ENCODE measurements at places on chromosomes 12 and 14.
A peak's percentile ranks its signal among the peaks of the same experiment; 100 is the strongest.

DNA sequence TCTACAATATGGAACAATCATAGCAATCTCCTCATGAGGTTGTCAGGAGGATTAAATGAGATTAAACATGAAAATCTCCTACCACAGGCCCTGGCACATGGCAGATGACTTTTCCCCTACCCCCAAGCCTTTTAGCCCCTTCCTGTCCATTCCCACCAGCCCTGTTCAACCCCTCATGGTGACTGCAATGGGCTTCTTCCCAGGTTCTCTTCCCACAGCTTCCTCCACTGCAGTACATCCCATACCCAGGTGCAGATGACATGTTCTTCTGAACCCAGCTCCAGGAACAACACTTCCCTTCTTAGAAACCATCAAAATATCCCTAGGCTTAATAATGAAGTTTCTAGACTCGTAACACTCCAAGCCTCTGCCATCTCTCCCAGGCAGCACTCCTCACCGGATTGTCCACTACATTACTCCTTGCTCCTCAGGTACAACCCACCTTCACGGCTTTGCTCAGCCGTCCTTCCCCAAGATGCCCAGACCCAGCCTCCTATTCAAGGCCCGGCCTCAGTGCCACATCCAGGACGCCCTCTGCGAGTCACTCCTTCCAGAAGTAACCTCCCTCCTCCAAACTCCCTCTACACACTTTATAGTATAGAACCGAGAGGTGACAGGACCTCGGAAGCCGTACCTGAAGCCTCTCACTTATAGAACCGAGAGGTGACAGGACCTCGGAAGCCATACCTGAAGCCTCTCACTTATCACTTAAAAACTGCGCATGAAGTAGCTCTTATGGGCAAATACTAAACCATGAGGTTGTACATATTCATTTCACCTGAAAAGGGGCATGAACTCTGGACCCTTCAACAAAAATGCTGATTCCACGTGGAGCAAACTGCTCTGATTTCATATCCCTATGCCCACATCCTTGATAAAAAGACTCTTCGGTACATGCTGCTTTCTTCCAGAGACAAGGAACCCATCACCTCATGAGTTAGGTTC lies 1.5 kb downstream of the CRACR2A start:
- H3K4me3 ChIP-seq, result peak overlapping the region; percentile 99
- peaks cover 43% of the 10 kb centered on the region for H3K36me3 ChIP-seq
- no peaks in the 10 kb centered on the region for H3K27me3 ChIP-seq
- H3K27ac ChIP-seq, result peak overlapping the region; percentile 97
- DNase-seq, result peak; percentile 18
- peaks cover 46% of the 10 kb centered on the region for H3K4me1 ChIP-seq

DNA sequence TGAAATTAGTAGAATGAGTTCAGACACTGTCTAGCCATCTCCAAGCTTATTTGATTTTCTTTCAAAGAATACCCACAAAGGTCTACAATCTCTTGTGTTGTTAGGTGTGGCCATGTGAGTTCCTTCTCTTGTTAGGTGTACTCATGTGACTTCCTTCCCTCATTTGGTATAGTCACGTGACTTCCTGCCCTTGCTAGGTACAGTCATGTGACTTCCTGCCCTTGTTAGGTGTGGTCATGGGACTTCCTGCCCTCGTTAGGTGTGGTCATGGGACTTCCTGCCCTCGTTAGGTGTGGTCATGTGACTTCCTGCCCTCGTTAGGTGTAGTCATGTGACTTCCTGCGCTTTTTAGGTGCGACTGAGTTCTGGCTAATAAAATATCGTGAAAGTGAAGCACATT lies 179.6 kb downstream of the TMX1 start:
- peak; percentile 25 for DNase-seq
- peak overlapping the region; percentile 15 for H3K4me3 ChIP-seq
- H3K4me1 ChIP-seq, result peaks cover 11% of the 10 kb centered on the region
- peak overlapping the region; percentile 77 for H3K27ac ChIP-seq
- peaks cover 20% of the 10 kb centered on the region for H3K27me3 ChIP-seq
- peaks cover 18% of the 10 kb centered on the region for H3K36me3 ChIP-seq

DNA sequence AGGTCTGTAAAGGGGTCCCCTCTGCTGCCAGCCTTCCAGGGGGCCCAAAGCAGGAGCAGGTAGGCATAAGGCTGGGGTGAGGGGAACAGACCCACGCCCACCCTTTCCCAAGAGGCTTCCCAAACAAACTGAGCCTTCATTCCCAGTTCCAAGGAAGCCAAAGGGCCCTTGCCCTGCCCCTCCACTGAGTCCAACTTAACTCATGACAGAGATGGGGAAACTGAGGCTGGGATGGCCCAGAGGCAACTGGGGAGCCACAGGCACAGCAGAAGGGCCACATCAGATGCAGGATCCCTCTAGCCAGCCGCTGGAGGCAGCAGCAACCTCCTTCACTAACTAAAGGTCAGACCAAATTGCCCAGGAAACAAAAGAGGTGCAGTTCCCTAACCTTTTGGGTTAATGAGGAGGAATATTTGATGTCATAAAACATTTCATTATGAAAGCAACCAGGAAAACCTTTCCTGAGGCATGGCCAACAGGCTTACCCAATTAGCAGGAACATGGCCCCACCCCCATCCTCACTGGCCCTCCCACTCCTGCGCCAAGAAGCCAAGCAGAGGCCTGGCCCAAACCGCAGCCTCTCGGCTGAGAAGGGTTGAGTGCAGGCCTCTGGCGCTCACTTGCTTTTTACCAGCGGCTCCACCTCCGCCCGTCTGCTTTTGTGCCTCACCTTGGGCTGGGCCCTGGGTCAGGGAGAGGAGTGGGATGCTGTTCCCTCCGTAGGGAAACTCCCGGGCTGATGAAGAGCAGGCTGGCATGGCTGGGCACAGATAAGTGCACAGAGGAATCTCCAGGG lies 293.5 kb upstream of the RTL1 start:
- H3K4me1 ChIP-seq, result no peaks in the 10 kb centered on the region
- H3K27me3 ChIP-seq, result no peaks in the 10 kb centered on the region
- DNase-seq, result no peak
- H3K36me3 ChIP-seq, result no peaks in the 10 kb centered on the region
- H3K4me3 ChIP-seq, result no peak overlapping the region

DNA sequence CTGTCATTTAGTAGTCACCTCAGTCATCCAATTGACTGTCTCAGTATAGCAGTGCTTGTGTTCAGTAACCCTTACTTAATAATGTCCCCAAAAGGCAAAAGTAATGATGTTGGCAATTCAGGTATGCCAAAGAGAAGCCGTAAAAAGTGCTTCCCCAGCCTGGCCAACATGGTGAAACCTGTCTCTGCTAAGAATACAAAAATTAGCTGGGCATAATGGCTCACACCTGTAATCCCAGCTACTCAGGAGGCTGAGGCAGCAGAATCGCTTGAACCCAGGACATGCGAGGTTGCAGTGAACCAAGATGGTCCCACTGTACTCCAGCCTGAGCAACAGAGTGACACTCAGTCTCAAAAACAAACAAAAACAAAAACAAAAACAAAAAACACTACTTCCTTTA lies 33.6 kb downstream of the SENP1 start:
- H3K4me3 ChIP-seq, result no peak overlapping the region
- H3K36me3 ChIP-seq, result peaks cover 30% of the 10 kb centered on the region
- H3K27me3 ChIP-seq, result no peaks in the 10 kb centered on the region
- DNase-seq, result no peak

DNA sequence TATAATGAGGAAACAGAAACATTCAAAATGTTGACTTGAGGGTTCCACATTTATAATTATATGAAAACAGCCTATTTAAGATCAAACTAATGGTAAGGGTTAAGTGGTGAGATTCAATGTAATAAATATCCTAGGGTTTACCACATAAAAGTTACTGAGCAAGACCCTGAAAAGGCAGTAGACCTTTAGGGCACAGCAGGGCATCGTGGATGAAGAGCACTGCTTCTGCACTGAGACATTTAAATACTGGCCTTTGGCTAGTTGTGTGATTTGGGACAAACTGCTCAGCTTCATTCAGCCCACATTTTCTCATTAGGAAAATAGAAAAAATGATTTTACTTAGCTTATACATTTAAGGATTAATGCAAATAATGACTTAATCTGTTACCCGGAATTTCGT lies 42.0 kb downstream of the CNTN1 start:
- H3K4me3 ChIP-seq, result no peak overlapping the region
- H3K36me3 ChIP-seq, result no peaks in the 10 kb centered on the region
- H3K27ac ChIP-seq, result no peak overlapping the region
- no peaks in the 10 kb centered on the region for H3K27me3 ChIP-seq
- no peak for DNase-seq
- H3K4me1 ChIP-seq, result no peaks in the 10 kb centered on the region

- H3K36me3 ChIP-seq, result peaks cover 8% of the 10 kb centered on the region
- peak; percentile 46 for DNase-seq
- peak within 1 kb of the TSS; percentile 31 for H3K27ac ChIP-seq
- peaks cover 98% of the 10 kb centered on the region for H3K27me3 ChIP-seq
These were observed at the start of gene PAX9 for GRCh38 chr14:36661506-36662257. Gene PAX9 (plus strand): TSS chr14:36661860. CDS start chr14:36662090, 230 bp downstream.

- H3K27ac ChIP-seq, result no peak overlapping the region
- DNase-seq, result no peak
- peaks cover 9% of the 10 kb centered on the region for H3K27me3 ChIP-seq
- H3K4me3 ChIP-seq, result no peak overlapping the region
These were observed 619.9 kb downstream of the AACS start for GRCh38 chr12:125684968-125685790.

GRCh38 chr14:38405851-38406635 lies 150.2 kb upstream of the CLEC14A start:
- H3K4me1 ChIP-seq, result no peaks in the 10 kb centered on the region
- no peaks in the 10 kb centered on the region for H3K36me3 ChIP-seq
- no peak overlapping the region for H3K4me3 ChIP-seq
- no peaks in the 10 kb centered on the region for H3K27me3 ChIP-seq
- no peak for DNase-seq
- no peak overlapping the region for H3K27ac ChIP-seq

GRCh38 chr12:113407931-113408600 lies 4.4 kb upstream of the SDS start:
- peaks cover 15% of the 10 kb centered on the region for H3K27me3 ChIP-seq
- H3K36me3 ChIP-seq, result no peaks in the 10 kb centered on the region
- H3K4me3 ChIP-seq, result no peak overlapping the region
- H3K4me1 ChIP-seq, result no peaks in the 10 kb centered on the region
- no peak overlapping the region for H3K27ac ChIP-seq

GRCh38 chr12:98999559-98999958 lies 354.5 kb downstream of the APAF1 start:
- no peak overlapping the region for H3K27ac ChIP-seq
- peaks cover 16% of the 10 kb centered on the region for H3K27me3 ChIP-seq
- H3K36me3 ChIP-seq, result no peaks in the 10 kb centered on the region
- no peak for DNase-seq

DNA sequence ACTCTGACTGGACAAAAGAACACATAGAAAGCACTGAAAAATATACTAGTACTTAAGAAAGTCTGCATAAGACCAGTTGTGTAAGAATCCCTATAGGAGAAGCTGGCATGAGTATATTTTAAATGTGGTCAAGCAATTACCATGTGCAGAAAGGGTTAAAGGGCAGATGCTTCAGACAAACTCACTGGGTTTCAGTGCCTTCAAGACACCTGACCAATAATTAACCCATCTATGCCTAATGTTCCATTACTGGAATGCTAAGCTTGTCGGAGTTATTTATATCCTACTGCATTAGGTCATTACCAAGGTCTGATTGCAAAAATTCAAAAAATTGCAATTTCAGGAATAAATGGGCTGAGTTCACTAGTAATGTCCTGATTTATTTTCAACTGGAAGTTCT lies 41.3 kb downstream of the HNRNPC start:
- H3K27me3 ChIP-seq, result no peaks in the 10 kb centered on the region
- H3K4me3 ChIP-seq, result no peak overlapping the region
- H3K4me1 ChIP-seq, result peaks cover 56% of the 10 kb centered on the region
- no peak overlapping the region for H3K27ac ChIP-seq

DNA sequence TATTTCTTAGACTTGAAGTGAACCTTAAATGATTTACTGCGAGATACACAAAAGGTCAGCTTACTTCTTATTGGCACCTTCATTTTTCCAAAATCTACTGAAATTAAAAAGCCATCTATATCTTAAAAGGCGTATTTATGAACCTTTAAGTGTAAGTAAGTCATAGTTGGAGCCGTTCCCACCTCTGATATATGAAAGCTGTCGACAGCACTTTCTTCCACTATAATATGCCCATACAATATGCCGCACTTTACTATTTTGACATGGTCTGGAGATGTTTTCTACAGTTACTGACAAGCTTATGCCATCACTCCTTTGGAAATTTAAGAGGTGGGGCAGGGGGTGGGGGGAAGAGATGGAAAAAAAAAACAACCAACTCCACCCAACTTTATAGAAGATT lies 155.3 kb downstream of the PHETA1 start:
- no peak for DNase-seq
- no peaks in the 10 kb centered on the region for H3K36me3 ChIP-seq
- H3K27ac ChIP-seq, result no peak overlapping the region
- no peaks in the 10 kb centered on the region for H3K4me1 ChIP-seq
- no peaks in the 10 kb centered on the region for H3K27me3 ChIP-seq

GRCh38 chr12:12224240-12224940 lies 42.5 kb downstream of the LRP6 start:
- peaks cover 8% of the 10 kb centered on the region for H3K36me3 ChIP-seq
- peaks cover 3% of the 10 kb centered on the region for H3K4me1 ChIP-seq
- no peak overlapping the region for H3K4me3 ChIP-seq
- DNase-seq, result no peak
- no peak overlapping the region for H3K27ac ChIP-seq
- H3K27me3 ChIP-seq, result peaks cover 6% of the 10 kb centered on the region

GRCh38 chr12:110224379-110225304 lies 56.4 kb upstream of the ATP2A2 start:
- DNase-seq, result no peak
- no peaks in the 10 kb centered on the region for H3K36me3 ChIP-seq
- H3K27ac ChIP-seq, result no peak overlapping the region
- H3K4me1 ChIP-seq, result no peaks in the 10 kb centered on the region

DNA sequence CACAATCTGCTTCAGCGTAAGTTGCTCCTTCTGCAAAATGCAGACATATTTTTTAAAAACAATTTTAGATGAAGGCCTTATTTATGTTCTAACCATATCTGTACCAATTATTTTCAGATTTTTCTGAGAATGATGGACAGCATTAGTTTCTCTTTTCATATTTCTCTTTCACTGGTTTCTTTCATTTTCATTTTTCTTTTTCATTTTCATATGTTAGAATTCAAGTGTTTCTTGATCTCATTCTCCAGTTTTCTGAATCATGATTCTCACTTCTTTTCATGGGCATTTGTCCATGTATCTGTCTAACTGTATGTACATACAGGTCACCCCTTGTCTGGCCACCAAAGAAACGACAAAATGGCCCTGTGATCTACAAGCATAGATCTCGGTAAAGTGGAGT lies 346.6 kb downstream of the NAV3 start:
- H3K4me1 ChIP-seq, result no peaks in the 10 kb centered on the region
- no peaks in the 10 kb centered on the region for H3K36me3 ChIP-seq
- no peak overlapping the region for H3K27ac ChIP-seq
- DNase-seq, result no peak
- no peak overlapping the region for H3K4me3 ChIP-seq

DNA sequence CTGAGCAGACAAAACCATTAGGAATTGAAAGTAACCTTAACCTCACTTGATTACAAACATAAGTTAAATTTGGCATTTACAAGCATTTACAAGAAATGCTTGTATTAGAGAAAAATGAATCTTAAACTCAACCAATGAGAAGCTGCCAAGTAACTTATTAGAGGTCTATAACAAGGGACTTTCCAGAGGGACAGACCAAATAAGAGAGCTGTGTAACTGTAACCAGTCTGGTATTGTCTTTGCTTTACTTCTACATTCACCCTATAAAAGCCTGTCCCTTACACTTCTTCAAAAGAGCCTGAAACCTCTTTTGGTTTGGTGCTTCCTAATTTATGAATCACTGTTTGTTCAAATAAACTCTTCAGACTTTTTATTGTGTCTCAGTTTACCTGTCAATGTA lies 450.0 kb upstream of the FAR2 start:
- H3K4me1 ChIP-seq, result no peaks in the 10 kb centered on the region
- no peak overlapping the region for H3K4me3 ChIP-seq
- no peaks in the 10 kb centered on the region for H3K36me3 ChIP-seq
- DNase-seq, result no peak
- H3K27ac ChIP-seq, result no peak overlapping the region

Data from activated naive CD8-positive, alpha-beta T cell treated with anti-CD3 and anti-CD28 coated beads for 36 hours (primary cell).